CD8-positive, alpha-beta memory T cell (primary cell): ENCODE measurements at places on chromosomes 2 and 18.

DNA sequence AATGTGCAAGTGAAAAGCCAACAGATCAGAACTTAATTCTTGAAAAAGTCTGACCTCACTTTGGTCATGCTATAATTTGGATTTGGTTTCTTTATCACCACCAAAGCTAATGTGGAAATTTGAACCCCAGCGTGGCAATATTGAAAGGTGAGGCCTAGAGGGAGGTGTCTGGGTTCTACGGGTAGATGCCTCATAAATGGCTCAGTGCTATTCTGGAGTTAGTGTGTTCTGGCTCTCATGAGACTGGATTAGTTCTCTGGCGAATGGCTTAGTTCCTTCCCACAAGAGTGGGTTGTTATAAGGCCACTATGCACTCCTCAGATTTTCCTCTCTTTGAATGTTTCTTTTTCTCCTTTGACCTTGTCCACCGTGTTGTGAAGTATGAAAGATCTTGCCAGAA is 22.3 kb downstream of the ORC4 start:
- DNase-seq = no peak
- peaks cover 11% of the 10 kb centered on the region for H3K4me1 ChIP-seq

GRCh38 chr18:58046093-58046793 is 2.2 kb downstream of the NEDD4L start:
- no peak for DNase-seq
- peak overlapping the region; percentile 56 for H3K4me3 ChIP-seq
- H3K27me3 ChIP-seq = no peaks in the 10 kb centered on the region
- H3K36me3 ChIP-seq = no peaks in the 10 kb centered on the region
- H3K4me1 ChIP-seq = peaks cover 12% of the 10 kb centered on the region

- peak overlapping the region; percentile 15 for H3K4me3 ChIP-seq
- H3K27ac ChIP-seq = no peak overlapping the region
- peaks cover 16% of the 10 kb centered on the region for H3K4me1 ChIP-seq
- H3K27me3 ChIP-seq = peaks cover 42% of the 10 kb centered on the region
- peak; percentile 17 for DNase-seq
Measured at GRCh38 chr2:219002395-219003266, 9.4 kb upstream of the CRYBA2 start.

- H3K27ac ChIP-seq = no peak overlapping the region
- no peak overlapping the region for H3K4me3 ChIP-seq
- no peaks in the 10 kb centered on the region for H3K36me3 ChIP-seq
- DNase-seq = no peak
- no peaks in the 10 kb centered on the region for H3K27me3 ChIP-seq
- H3K4me1 ChIP-seq = no peaks in the 10 kb centered on the region
Measured at GRCh38 chr18:53795610-53796009, 428.9 kb downstream of the MBD2 start.

- H3K27me3 ChIP-seq = no peaks in the 10 kb centered on the region
- H3K27ac ChIP-seq = no peak overlapping the region
- no peak overlapping the region for H3K4me3 ChIP-seq
- H3K4me1 ChIP-seq = no peaks in the 10 kb centered on the region
Measured at GRCh38 chr2:231810905-231811304, 24.7 kb downstream of the COPS7B start.

GRCh38 chr18:12886498-12887126 is 2.6 kb upstream of the PTPN2 start:
- no peak for DNase-seq
- no peak overlapping the region for H3K27ac ChIP-seq
- no peak overlapping the region for H3K4me3 ChIP-seq
- peaks cover 23% of the 10 kb centered on the region for H3K4me1 ChIP-seq

- H3K27me3 ChIP-seq = no peaks in the 10 kb centered on the region
- no peak overlapping the region for H3K4me3 ChIP-seq
- H3K4me1 ChIP-seq = peaks cover 15% of the 10 kb centered on the region
- no peak for DNase-seq
- H3K36me3 ChIP-seq = no peaks in the 10 kb centered on the region
- no peak overlapping the region for H3K27ac ChIP-seq
Measured at GRCh38 chr2:134023854-134024253, 230.0 kb upstream of the MGAT5 start.

GRCh38 chr18:14974088-14974487 is 226.1 kb downstream of the ANKRD30B start:
- no peaks in the 10 kb centered on the region for H3K27me3 ChIP-seq
- no peaks in the 10 kb centered on the region for H3K36me3 ChIP-seq
- no peak overlapping the region for H3K27ac ChIP-seq
- H3K4me3 ChIP-seq = no peak overlapping the region
- no peaks in the 10 kb centered on the region for H3K4me1 ChIP-seq

DNA sequence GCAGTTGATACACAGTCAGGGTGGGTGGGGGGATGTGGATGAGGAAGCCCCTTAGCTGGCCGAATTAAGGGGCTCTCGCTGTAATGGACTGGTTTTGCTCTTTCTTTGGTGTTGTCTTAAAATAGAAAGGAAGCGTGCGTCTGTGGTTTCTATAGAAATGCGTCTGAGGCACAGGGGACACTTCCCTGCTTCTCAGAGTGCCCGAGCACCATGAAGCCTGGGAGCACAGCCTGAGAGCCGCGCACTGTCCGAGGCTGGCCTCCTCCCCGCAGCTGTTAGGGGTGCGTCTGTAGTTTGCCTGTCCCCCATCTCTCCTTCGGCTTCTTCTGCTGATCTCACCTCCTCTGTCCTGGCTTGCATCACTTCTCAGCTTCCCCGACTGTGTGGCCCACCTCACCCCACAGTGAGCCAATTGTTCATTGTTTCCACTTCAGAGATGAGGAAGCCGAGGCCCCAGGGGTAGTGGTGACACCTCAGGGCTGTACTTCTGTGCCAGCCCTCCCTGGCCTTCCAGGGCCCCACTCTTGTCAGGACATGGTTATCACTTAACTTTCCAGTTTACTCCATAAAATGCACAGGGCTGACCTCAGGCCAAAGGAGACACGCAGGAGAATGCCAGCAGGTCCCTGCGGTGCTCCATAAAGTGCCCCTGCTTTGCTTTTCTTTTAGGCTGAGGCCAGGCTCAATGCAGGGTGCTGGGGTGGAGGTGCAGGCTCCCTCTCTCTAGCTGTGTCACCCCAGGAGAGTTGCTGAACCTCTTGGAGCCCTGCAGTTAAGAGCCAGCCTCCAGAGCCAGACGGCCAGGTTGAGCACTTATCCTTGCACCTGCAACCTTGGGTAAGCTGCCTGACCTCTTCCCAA is 210.6 kb downstream of the SEPTIN10 start:
- no peak for DNase-seq
- H3K36me3 ChIP-seq = no peaks in the 10 kb centered on the region
- H3K4me3 ChIP-seq = no peak overlapping the region
- no peak overlapping the region for H3K27ac ChIP-seq

- no peaks in the 10 kb centered on the region for H3K36me3 ChIP-seq
- no peak for DNase-seq
- no peak overlapping the region for H3K27ac ChIP-seq
- H3K4me3 ChIP-seq = no peak overlapping the region
Measured at GRCh38 chr18:28015671-28016070, 161.3 kb downstream of the CDH2 start.

DNA sequence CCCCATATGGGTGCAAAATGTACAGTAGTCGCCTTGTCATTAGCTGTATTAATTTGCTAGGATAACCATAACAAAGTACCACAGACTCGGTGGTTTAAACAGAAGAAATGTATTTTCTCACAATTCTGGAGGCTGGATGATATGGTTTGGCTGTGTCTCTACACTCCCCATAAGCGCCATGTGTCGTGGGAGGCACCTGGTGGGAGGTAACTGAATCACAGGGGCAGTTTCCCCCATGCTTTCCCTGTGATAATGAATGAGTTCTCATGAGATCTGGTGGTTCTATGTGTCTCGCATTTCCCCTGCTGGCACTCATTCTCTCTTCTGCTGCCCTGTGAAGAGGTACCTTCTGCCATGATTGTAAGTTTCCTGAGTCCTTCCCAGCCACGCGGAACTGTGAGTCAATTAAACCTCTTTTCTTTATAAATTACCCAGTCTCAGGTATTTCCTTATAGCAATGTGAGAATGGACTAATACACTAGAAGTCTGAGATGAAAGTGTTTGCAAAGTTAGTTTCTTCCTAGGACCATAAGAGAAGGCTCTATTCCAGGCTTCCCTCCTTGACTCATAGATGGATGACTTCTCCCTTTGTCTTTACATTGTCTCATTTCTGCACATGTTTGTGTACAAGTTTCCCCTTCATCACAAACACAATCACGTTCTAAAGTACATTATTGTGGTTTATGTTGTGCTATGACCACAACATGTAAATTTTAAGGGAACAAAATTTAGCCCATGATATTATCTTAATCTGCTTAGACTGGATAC is 1442.6 kb downstream of the SUCLG1 start:
- no peaks in the 10 kb centered on the region for H3K27me3 ChIP-seq
- H3K4me3 ChIP-seq = no peak overlapping the region
- H3K4me1 ChIP-seq = no peaks in the 10 kb centered on the region
- H3K27ac ChIP-seq = no peak overlapping the region

GRCh38 chr2:103788951-103789350 is 1027.1 kb downstream of the TMEM182 start:
- no peaks in the 10 kb centered on the region for H3K27me3 ChIP-seq
- no peaks in the 10 kb centered on the region for H3K36me3 ChIP-seq
- no peaks in the 10 kb centered on the region for H3K4me1 ChIP-seq
- H3K4me3 ChIP-seq = no peak overlapping the region

DNA sequence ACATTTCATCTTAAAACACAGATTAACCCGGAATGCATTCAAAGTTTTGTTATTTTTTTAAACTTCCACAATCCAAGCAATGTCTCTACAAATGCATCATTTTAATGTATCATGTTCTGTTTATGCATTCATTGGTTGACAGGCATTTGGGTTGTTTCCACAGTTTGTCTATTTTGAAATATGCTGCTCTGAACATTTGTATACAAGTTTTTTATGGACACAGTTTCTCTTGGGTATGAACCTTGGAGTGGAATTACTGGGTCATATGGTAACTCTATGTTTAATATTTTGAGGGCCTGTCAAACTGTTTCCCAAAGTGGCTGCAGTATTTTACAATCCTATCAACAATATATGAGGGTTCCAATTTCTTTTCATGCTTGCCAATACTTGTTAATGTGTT is 57.3 kb downstream of the GULP1 start:
- no peak overlapping the region for H3K4me3 ChIP-seq
- H3K27ac ChIP-seq = no peak overlapping the region
- H3K27me3 ChIP-seq = no peaks in the 10 kb centered on the region
- H3K4me1 ChIP-seq = no peaks in the 10 kb centered on the region
- no peaks in the 10 kb centered on the region for H3K36me3 ChIP-seq

GRCh38 chr2:35852-36251 is 10.5 kb downstream of the FAM110C start:
- H3K36me3 ChIP-seq = no peaks in the 10 kb centered on the region
- H3K4me3 ChIP-seq = no peak overlapping the region
- H3K27ac ChIP-seq = no peak overlapping the region
- H3K27me3 ChIP-seq = peaks cover 10% of the 10 kb centered on the region

DNA sequence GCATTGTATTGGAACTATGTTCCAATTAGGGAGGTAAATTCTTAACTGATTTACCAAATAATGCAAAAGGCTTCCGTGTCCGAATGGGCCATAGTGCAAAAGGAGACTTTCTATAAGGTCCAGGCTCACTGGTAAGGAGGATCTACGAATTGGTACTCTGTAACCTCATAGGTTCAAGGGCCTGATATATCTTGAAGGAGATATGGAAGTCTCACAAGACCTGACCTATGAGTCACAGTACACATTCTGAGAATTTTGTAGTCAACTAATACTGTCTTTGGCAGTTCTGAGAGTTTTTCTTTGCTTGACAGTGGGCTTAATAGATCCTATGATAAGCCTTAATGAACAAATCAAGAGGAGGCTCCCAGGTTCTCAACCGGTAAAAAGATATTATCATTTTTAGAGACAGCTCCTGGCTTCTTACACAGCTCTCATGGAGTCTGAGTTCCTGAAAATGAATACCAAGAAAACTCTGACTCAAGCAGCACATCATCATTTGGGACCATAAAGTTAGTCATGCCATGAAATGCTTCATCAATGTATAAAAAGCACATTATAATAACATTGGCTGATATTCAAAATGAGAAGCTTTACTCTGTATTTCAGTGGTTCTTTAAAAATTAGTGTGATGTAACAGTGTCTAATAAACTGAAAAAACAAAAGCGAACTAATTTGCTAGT is 1275.2 kb upstream of the CRIM1 start:
- no peaks in the 10 kb centered on the region for H3K36me3 ChIP-seq
- no peaks in the 10 kb centered on the region for H3K27me3 ChIP-seq
- H3K4me1 ChIP-seq = no peaks in the 10 kb centered on the region
- no peak for DNase-seq

- no peak for DNase-seq
- no peaks in the 10 kb centered on the region for H3K36me3 ChIP-seq
- no peak overlapping the region for H3K4me3 ChIP-seq
- no peaks in the 10 kb centered on the region for H3K4me1 ChIP-seq
- H3K27me3 ChIP-seq = no peaks in the 10 kb centered on the region
- H3K27ac ChIP-seq = no peak overlapping the region
Measured at GRCh38 chr2:72133721-72134407, 13.8 kb downstream of the CYP26B1 start.

- H3K4me3 ChIP-seq = no peak overlapping the region
- no peak for DNase-seq
- no peaks in the 10 kb centered on the region for H3K36me3 ChIP-seq
- H3K27me3 ChIP-seq = no peaks in the 10 kb centered on the region
Measured at GRCh38 chr2:128301501-128301966, 17.1 kb downstream of the HS6ST1 start.

GRCh38 chr2:129180124-129180716 is 799.2 kb upstream of the RAB6C start:
- no peak overlapping the region for H3K27ac ChIP-seq
- H3K4me1 ChIP-seq = no peaks in the 10 kb centered on the region
- no peak overlapping the region for H3K4me3 ChIP-seq

DNA sequence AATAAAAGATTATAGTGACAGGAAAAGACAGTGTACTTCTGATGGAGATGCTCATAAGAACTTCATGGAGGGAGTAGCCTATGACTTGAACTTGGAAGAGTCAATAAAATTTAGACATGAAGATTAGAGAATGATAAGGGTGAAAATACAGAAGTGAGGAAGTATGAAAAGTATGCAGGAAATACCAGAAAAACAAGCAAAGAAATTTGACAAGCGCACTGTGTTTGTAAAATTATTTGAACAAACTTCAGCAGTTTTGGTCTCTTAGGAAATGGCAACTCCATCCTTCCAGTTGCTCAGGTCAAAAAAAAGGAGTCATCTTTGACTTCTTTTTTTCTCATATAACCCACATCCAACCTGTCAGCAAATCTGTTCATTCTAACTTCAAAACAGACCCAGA is 864.0 kb upstream of the ZEB2 start:
- no peak for DNase-seq
- no peaks in the 10 kb centered on the region for H3K36me3 ChIP-seq
- no peak overlapping the region for H3K27ac ChIP-seq
- H3K4me3 ChIP-seq = no peak overlapping the region
- no peaks in the 10 kb centered on the region for H3K27me3 ChIP-seq

GRCh38 chr2:223633656-223634055 is 31.5 kb upstream of the SCG2 start:
- no peak overlapping the region for H3K4me3 ChIP-seq
- H3K27ac ChIP-seq = no peak overlapping the region
- no peaks in the 10 kb centered on the region for H3K27me3 ChIP-seq
- DNase-seq = no peak

DNA sequence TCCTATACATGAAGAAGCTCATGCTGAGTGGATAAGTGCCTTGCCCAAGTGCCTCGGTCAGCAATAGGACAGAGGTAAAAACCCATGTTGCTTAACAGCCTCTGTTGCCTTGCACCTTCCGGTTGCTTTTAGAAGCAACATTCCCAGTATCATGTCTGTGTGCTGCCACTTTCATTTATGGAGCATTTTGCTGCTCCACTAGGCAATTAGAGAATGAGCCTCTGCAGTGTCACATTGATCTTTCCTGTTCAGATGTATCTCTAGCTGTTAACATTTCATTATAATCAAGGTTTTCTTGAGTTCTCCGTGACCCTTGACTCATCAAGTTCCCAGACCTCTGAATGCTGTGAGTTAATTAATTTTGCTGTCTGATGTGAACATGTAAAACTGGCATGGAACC is 134.5 kb upstream of the EPB41L3 start:
- no peak for DNase-seq
- no peaks in the 10 kb centered on the region for H3K27me3 ChIP-seq
- no peaks in the 10 kb centered on the region for H3K36me3 ChIP-seq
- H3K4me3 ChIP-seq = no peak overlapping the region
- no peak overlapping the region for H3K27ac ChIP-seq
